Activated T-cell treated with anti-CD3 and anti-CD28 coated beads for 24 hours (primary cell): ENCODE measurements at places on chromosomes 4 and X.

DNA sequence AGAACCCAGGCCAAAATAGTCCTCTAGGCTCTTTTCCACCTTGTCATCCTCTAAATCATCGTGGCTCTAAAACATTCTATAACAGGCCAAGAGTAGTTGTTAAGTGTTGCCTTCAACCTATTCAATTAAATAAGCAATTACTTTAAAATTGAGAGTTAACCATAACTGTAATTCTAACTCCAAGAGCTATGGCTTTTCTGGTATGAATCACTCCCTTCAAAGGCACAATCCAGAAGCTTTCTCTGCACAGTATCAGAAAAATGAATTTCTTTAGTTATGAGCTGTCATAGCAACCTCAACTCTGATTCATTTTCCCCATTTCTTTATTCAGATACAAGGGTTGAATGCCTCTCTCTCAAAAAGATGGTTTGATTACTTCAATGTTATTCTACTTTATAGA, 21.7 kb downstream of the INPP4B start:
- no peak for DNase-seq

GRCh38 chr4:151993521-151993920, 232.7 kb upstream of the GATB start:
- no peak for DNase-seq

DNA sequence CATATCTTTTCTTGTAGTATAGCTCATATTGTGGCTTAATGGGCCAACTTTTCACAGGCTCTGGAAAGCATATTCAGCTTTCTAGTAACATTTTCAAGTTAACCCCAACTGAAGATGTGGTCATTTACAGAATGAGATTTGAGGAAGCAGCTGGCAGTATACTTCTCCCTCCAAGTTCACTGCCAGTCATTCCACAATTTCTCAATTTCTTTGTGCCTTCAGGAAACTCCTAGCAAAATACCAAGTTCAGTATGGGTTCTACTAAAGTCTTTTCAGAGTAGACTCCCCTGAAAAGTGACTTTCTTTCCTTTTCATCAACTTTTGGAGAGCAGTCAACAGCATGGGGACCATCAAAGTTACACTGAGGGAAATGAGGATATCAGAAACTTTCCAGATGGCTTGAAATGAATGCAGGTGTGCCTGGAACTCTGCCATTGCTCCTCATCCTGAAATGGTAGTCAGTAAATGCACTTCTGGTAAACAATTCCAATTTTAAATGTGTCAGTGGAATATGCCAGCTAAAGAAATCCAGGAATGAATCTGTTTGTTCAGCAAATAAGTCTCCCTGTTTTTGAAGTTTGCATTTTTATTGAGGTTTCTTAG, 81.5 kb upstream of the TEX13D start:
- no peak for DNase-seq

- peak; percentile 12 for DNase-seq
These were observed 109.9 kb upstream of the BCOR start for GRCh38 chrX:40207626-40208025.

DNA sequence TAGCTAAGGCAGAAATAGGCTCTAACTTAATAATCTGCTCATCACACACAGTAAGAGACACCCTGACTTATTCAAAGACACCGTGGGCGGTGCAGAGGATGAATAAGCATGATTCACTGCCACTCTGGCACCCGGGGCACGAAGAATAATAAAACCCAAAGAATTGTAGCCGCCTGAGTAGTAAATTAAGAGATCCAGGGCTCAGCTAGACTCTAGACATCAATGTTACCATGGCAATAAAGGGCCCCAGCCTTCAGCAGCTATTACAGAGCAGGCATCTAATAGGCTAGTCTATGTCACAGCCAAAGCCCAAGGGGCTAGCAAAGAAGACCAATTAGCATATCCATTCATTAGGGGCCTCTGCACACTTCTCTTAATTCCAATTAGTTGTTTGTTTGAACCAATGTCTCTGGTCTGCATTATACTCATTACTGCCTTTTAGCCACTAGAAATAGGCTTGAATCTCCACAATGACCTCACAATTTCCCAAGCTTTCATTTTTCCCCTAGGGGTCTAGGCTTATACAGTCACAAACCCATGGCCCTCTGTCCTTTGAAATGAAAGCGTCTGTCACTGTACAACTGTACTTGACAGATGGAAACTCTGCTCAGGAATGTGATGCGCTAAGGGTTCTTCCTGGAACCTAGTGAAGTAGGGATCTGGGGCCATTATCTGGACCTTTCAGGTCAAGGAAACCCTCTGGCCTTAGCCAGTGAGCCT, 3.0 kb upstream of the ATP1B4 start:
- DNase-seq: peak; percentile 23

- DNase-seq: no peak
These were observed 29.9 kb downstream of the XG start for GRCh38 chrX:2781698-2782097.

DNA sequence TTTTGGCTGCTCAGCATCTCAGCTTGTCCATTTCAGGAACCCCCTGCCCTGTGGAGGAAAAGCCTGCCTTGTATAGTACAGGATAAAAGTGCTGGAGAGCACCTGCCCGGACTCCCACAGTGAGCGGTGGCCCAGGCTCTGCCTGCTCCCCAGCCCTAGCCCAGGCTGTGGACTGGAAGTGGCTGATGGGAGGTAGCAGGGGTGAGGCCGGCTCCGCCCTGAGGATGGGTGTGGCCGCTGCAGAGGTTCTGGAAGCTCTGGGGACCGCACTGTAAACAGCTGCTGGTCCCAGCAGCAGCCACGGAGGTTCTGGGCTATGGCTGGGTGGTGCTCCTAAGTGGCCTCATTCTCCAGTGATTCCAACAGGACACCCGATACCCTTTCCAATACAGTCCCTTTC, 56.6 kb upstream of the HELT start:
- no peak for DNase-seq

- no peak for DNase-seq
These were observed 171.8 kb upstream of the CLNK start for GRCh38 chr4:10856271-10856782.

- DNase-seq: no peak
These were observed 64.6 kb downstream of the FHIP1A start for GRCh38 chr4:151473521-151474097.

GRCh38 chr4:75940692-75941253, at the start of gene NAAA:
Gene NAAA (minus strand): TSS chr4:75941013. CDS start chr4:75940949, 64 bp downstream.
- peak; percentile 75 for DNase-seq

- DNase-seq: peak; percentile 0
These were observed 36.1 kb upstream of the DOCK11 start for GRCh38 chrX:118459494-118459893.

GRCh38 chr4:112847781-112848180, 201.7 kb upstream of the ANK2 start:
- DNase-seq: no peak

GRCh38 chr4:177879851-177880250, 437.6 kb upstream of the AGA start:
- no peak for DNase-seq

- no peak for DNase-seq
These were observed 11.9 kb upstream of the NSUN7 start for GRCh38 chr4:40737879-40738278.

GRCh38 chrX:103847174-103847870, 15.3 kb upstream of the RAB9B start:
- DNase-seq: no peak

DNA sequence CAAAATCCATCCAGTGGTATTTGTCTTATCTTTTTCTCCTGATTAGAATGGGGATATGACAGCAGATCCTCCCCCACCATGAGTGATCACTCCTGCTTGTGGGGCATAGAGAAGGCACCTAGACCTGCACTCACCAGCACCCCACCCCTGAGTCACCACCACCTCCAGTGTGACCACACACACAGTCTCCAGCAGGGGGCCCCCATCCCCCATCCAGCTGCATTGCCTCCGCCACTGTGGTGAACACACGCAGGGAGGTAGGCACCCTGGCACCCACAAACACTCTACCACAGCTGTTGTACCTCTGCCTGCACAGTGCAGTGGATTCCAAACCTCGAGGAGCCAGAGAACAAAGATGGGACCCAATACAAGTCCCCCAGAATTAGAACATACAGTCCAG, 9.0 kb upstream of the MAGEA8 start:
- peak; percentile 41 for DNase-seq

- no peak for DNase-seq
These were observed 88.5 kb downstream of the MID1 start for GRCh38 chrX:10531927-10532326.

GRCh38 chr4:184189966-184190365, 27.7 kb downstream of the ENPP6 start:
- no peak for DNase-seq

DNA sequence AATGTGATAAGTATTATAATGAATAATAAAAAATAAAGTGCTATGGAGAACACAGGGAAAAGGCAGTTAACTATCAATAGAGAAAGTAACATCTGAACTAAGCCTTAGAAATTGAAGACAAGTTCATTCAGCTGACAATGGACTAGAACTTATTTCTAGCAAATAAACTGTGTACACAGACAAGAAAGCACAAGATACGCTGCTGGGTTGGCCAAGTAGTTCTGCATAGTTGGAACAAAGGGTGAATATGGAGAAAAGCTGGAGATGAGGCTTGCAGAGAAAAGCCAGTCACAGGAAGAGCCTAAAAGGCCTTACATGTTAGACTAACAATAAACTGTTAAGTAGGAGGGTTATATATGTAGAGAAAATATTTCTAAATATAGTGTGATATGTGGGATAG, 71.2 kb downstream of the WDFY3 start:
- DNase-seq: no peak

- DNase-seq: no peak
These were observed 1626.4 kb downstream of the C4orf33 start for GRCh38 chr4:130722361-130722760.

DNA sequence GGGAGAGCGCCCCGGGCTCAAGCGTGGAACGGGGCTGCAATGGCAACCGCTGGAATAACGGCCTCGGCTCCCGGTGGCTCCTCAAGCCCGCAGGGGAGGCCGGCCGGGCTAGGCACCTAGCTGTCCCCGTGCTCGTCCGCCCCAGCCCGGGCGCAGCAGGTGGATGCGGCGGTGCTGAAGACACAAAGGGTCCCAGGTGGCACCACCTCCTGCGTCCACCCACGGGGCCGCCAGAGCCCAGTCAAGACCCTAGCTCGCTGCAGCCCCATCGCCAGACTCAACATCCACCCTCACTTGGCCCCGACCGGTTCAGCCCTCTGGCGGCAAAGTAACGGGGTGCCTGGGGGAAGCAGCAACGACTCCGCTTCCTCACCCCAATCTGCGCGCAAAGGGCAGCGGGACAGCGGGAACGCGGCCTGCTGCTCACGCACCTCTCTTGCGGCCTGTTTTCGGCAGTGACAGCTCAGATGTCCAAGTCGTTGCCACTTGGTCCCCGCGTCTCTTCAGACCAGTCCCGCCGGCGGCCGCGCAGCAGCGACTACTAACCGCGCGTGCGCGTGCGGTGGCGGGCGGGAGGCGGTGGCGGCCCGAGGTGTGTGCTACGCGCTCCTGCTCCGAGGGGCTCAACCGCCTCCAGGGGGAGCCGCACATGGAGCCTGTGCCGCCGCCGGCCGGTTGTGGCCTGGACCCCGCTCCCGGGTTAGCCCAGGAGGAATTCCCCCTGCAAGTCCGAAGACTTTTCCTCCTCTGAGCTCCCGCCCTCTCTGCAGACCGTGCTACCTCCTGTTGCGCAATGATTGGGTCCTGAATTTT, at the start of gene CLGN:
TSS of gene CLGN (minus strand) at position 543 of the 813 bp plus-strand sequence. CDS start 14,570 bp downstream, outside the sequence.
- peak; percentile 29 for DNase-seq

DNA sequence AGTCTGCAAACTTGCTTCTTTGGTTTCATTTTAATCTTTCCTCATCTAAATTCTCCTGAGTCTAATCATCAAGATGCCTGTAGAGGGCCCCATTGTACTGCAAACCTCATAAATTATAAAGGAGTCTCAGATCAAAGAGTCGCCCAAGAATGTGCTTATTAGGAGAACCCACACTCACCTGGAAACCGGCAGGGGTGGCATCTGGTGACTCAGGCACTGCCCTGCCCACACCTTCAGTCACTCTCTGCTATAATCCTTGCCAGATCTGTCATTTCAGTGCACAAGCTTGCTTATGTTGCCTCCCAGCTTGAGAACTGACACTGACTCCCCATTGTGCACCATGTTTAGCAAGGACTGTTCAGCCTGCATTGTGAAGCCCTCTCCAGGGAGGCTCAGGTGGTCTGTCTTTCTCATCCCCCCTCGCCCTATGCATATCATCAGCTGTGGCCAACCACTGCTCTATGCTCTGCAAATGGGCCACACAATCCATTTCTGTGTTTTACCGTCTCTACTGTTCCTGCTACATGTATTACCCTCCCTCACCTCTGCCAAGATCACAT, 12.4 kb downstream of the EPGN start:
- no peak for DNase-seq

GRCh38 chrX:267771-268261, 13.4 kb upstream of the PLCXD1 start:
- DNase-seq: no peak

GRCh38 chrX:107484002-107484726, 34.7 kb downstream of the FRMPD3 start:
- DNase-seq: no peak

GRCh38 chr4:23369331-23369730, 520.5 kb downstream of the PPARGC1A start:
- no peak for DNase-seq

DNA sequence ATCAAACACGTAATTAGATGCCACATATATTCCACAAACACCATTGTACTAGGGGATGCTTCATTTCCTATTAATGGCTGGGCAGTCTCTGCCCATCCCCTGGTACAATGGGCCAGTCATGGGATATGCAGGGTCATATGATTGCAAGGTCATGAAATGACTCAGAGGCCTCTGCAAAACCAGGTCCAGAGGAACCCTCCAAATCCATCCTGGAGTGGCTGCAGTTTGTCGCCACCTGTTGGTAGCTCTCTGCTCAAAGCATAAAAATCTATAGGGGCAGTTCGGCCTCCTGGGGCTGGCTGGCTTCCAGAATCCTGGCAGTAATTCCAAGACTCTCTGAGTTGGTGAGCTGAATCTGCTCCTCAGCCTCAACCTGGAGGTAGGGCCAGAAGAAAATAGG, 22.9 kb upstream of the PUDP start:
- DNase-seq: peak; percentile 1

GRCh38 chr4:15238720-15239119, 189.1 kb upstream of the C1QTNF7 start:
- DNase-seq: no peak

DNA sequence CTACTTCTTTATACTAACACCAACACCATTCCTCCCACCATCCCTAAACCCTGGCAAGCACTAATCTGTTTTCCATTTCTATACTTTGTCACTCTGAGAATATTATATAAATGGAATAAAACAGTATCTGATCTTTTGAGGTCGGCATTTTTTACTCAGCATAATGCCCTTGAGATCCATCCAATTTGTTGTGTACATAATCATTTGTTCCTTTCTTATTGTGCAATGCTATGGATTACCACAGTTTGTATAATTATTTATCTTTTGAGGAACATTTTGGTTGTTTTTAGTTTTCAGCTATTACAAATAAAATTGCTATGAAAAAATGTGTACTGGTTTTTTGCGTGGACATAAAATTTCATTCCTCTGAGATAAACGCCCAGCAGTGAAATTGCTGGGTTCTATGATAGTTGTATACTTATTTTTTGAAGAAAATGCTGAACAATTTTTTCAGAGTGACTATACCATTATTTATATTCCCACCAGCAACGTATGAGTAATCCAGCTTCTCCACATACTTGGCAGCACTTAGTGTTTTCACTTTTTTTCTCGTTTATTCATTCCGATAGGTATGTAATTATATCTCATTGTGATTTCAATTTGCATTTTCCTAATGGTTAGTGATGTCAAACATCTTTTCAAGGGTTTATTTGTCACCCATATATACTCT, 154.3 kb upstream of the DCAF8L1 start:
- no peak for DNase-seq

GRCh38 chr4:176492646-176493302, 173.0 kb downstream of the SPCS3 start:
- no peak for DNase-seq

- no peak for DNase-seq
These were observed 216.0 kb upstream of the FTHL17 start for GRCh38 chrX:31287861-31288260.

- DNase-seq: no peak
These were observed 365.1 kb downstream of the MAGEB5 start for GRCh38 chrX:26581091-26581490.
